ENCODE measurements at places on chromosomes 2 and 18. TPM values are rescaled to one million over a fixed set of nuclear protein-coding genes. Genes with fewer than 3 reads are reported as not detected.

Gene TMEM18
- 83.3 TPM for total RNA-seq

Gene SCG2
- 3.0 TPM for total RNA-seq

GRCh38 chr18:12839526-12840196, 44.4 kb downstream of the PTPN2 start:
- DNase-seq, result no peak

Gene WDR35
- total RNA-seq, result 17.8 TPM

DNA sequence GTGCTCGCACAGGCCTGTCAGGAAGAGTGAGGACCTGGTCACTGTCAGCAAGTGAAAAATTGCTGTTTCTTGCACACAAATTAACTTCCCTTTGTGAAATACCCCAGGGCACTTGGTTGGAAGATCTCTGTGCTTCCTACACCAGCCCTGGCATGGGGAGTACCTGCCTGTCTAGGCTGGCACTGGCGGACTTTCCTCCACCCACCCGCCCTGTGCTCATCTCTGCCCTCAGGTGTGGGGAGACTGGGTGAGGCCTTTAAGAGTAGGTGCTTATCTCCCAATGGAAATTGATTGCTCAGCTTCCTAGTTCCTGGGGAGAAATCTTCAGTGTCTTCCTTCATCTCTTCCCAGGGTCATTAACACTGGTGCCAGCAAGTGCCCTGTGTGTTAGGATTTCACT, 42.1 kb downstream of the IMPA2 start:
- DNase-seq, result no peak

DNA sequence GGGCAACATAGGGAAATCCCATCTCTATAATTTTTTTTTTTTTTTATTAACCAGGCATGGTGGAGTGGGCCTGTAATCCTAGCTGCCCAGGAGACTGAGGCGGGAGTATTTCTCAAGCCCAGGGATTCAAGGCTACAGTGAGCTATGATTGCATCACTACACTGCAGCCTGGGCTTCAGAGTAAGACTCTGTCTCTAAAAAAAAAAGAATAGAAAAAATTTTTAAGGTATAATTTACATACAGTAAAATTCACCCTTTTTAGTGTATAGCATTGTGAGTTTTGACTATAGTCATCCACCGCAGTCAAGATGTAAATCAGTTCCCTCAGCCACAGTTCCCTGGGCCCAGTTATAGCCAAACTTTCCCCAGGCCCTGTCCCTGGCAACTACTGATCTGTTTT, 57.1 kb upstream of the MSH6 start:
- no peak for DNase-seq

Gene IL1R1
- 1.1 TPM for total RNA-seq

DNA sequence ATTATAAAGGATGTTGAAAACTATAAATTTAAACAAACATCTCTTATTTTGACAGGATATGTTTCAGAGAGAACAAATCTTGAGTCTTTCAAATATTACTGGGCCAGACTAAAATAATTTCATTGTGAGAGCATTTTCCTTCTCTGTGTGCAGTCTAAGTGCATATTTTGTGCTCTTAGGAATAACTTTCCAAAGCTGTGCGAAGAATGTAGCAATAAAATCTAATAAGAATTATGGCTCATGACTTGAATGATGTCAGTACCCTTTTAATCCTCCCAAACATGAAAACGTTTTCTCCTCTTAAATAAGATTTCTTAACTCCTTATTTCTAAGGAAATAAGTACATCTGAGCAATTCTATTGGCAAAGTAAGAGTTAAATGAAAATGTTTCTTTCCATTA, 76.2 kb upstream of the EFEMP1 start:
- DNase-seq, result no peak

Gene UGT1A5
- total RNA-seq, result 0.34 TPM

Gene ANKRD30B
- not detected for total RNA-seq

- DNase-seq, result no peak
Observed at GRCh38 chr2:136666-137065, 90.4 kb upstream of the FAM110C start.

DNA sequence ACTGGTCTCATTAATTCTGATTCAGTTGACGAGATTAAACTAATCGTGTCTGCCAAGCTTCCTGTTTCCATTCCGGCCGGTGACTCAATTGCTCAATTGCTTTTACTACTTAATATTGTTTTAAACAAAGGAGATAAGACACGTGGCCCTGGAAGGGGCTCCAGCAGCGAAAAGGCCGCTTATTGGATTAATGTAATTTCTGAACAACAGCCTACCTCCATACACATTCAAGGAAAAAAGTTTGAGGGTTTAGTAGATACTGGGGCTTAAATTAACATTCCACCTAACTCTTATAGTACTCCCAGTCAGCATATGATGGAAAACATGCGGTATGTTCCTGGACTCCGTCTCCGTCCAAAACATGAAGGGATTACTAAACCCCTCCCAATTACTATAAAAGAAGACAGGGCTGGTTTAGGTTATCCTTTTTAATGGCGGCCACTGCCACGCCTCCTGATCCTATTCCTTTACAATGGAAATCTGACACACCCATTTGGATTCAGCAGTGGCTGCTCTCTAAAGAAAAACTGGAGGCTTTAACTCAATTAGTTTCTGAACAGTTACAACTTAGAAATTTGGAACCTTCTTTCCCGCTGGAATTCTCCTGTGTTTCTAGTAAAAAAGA, 27.1 kb downstream of the VPS54 start:
- no peak for DNase-seq

Gene CCDC138
- total RNA-seq, result 28.1 TPM

DNA sequence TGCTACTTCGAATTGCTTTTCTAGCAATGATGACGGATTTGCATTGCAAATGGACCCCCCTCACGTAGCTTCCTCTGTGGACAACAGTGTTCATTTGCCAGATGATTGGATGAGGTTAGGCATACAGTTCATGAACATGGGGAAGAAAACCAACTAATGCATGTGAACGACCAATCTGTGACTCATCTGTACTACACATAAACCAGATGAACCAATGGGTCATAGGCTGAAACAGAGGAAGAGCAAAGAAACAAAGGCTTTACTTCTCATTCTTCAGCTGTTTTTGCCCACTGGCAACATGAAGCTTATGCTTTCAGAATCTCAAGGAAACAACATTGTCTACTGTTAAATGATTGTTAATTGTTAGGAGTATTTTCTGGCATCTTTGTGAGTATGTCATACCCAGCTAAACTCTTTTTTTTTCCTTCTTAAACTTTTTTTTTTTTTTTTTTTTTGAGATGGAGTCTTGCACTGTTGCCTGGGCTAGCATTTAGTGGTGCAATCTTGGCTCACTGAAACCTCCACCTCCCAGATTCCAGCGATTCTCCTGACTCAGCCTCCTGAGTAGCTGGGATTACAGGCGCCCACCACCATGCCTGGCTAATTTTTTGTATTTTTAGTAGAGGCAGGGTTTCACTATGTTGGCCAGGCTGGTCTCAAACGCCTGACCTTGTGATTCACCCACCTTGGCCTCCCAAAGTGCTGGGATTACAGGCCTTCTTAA, 35.5 kb downstream of the EFEMP1 start:
- peak; percentile 77 for DNase-seq

GRCh38 chr2:9641641-9642040, 10.8 kb upstream of the YWHAQ start:
- no peak for DNase-seq

DNA sequence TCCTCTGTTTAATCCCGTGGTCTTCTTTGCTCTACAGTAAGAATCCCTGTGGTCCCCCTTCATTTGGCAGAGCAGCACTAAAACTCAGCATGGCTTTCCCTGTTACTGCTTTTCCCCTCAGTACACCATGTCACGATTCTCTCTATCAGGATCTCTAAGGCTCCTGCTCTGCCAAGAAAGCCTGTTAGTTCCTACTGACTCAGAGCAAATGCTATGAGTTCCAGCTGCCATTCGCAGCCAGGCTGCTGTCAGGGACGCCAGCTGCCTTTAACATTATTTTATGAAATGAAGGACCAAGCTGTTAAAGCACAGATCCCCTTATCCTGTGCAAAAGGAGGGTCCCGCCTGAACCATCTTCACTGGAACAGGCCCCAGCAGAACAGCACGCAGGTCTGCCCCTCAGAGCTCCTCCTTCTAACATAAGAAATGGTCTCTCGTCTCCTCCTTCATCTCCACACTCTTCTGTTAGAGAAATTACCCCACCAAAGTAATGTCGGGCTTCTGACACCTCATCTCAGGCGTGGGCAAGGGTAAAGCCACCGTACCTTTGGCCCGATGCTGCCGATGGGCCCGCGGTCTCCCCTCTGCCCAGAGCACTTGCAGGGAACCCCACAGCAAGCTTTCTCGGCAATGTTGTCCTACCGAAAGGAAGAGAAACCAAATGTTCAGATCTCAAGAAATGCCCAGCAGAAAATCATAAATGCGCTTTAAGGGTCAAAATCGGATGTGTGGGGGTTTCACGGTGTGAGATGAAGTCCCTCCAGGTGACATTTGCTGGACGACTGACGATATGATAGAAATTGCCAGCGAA, 52.6 kb downstream of the COL6A3 start:
- no peak for DNase-seq

Gene RBMS1
- 67.2 TPM for total RNA-seq

Gene SRD5A2
- total RNA-seq, result not detected

GRCh38 chr2:74619651-74620297, 28.4 kb downstream of the M1AP start:
- DNase-seq, result no peak

Gene DNAH7
- total RNA-seq, result 0.27 TPM

- no peak for DNase-seq
Observed at GRCh38 chr2:219213486-219214071, 5.2 kb downstream of the ABCB6 start.

Gene EEF1B2
- total RNA-seq, result 646 TPM
